CD4-positive, alpha-beta T cell treated with Interleukin-15 for 1 hour (primary cell): ENCODE measurements at places on chromosomes 1 and 21.

DNA sequence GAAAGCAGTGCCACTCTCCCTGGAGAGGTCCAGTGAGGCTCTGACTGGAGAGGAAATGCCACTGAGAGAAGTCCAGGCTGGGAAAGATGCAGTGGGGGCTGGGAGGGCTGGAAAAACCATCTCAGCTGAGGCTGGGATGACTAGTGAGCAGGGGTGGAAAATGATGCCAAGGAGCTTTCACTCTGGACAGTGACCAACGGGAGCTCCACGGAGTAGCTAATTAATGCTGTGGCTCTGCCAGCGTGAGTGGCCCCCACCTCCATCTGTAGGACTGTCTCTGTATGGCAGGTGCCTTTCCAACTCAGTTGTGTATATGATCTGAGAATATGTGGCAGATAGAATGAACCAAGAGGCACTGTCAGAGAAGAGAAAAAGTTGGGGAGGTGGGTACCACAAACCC lies 86.7 kb downstream of the DDX20 start:
- no peak for DNase-seq

DNA sequence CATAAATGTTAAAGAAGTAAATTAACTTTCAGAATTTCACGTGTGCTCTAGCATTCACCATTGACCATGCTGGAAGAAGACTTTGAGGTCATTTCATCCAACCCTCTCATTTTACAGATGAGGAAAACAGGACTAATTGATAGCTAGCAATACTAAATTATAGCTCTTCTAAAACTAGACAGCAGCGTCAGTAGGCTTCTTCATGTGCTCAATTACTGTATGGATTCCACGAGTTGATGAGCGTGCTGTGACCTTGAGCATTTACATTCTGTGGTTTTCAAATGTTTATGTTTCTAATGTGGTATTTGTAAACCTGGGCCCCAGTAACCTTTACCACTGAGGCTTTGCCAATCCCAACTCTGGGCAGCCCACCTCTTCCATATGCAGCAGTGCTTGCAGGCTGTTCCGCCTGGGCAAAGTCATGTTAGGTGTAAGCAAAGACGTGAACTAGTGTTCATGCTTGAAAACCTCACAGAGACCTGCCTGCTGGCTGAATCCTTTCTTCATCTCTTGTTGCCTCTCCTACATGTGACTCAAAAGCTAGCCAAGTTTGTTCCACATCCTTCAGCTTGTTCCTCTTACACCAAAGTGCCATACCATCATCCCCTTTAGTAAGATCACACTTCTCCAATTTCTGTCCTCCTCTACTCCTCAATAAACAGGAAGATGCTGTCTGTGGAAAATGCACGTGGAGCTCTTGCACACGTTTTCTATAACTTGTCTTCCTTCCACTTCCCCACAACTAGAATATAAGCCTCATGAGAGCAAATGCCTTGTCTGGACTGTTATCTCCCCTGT lies 17.2 kb downstream of the KCNJ15 start:
- peak; percentile 25 for DNase-seq

DNA sequence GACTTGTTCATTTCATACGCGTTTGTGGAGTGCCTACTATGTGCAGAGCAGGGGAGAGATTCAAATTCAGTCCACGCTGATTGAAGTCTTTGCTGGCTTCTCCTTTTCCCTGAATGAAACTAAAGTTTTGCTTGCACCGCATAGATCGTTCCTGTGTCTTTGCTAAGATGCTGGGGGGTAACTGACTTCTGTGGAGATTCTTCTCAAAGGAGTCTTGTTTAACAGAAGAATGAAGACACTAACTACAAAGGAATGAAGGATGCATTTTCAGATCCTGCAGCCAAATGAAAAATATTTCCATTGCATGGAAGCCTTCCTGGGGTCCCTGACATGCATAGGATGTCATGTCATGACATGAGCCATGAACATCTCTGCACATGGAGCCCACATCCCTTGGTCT lies 26.9 kb upstream of the H6PD start:
- DNase-seq: no peak

DNA sequence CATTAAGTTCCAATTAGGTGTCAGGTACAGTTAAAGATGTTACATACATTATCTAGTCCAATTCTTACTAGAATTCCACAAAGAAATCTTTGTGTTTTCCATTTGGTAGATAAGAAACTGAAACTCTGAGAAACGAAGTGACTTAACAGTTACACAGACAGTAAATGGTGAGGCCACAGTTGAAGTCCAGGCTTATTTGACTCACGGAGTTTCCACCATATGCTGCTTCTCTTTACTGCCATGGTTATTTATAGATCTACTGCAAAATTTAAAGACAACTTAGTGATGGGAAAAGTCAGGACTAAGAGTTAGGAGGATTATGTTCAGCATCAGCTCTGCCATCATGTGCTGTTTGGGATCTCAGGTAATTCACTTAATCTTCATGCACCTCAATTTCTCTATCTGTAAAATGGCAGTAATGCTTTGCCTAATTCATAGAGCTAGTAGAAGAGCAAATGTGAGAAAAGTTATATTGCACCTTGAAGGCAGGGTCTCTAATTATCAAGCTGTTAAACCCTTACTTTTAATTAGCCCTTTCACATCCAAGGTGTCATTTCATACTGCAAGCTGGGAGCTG lies 26.2 kb upstream of the SAMSN1 start:
- no peak for DNase-seq

DNA sequence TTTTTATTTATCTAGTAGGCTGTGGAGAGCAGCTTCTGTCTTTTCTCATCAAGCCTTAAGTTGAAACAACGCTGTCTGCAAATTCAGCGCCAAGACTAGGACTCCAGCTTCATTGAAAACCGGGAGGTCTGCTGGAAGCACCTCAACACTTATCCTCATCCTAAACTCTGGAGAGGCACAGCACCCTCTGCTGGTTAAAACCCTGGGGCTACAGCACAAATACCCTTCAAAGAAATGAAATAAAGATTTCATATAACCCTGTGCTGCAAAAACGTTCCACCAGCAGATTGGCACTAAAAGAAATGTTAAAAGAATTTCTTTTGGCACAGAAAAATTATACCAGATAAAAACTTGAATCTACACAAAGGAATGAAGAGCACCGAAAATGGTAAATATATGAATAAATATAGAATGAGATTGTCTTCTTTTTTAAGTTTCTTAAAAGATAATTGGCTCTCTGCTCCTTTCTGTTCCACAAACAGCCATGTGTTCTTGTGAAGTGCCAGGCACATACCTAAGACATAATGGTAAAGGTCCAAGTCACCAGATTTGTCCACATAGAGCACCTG lies 227.7 kb upstream of the SAMSN1 start:
- DNase-seq: peak; percentile 48
